Renal pelvis (tissue), 12 donors: ENCODE measurements at places on chromosomes 3 and 15. TPM values are rescaled to one million over a fixed set of nuclear protein-coding genes. Genes with fewer than 3 reads are reported as not detected.

DNA sequence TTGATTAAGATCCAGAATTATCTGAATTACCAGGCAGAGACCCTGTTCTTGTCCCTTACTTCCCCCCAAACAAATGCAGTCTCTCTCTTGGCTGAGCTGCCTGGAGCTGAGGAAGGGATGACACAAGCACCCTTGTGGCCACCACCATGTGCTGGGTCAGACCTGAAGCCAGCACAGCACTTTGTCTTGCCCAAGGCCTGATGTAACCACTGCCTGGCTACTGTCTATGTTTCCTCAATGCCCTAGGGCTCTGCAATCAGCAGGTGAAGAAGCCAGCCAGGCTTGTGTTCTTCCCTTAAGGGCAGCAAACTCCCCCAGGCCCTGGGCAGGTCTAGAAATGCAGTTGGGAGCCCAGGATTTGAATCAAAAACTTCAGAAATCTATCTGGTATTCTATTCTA, 15.8 kb upstream of the CASR start:
- DNase-seq = no peak

GRCh38 chr3:168249550-168250414, 154.1 kb upstream of the GOLIM4 start:
- DNase-seq = peak; percentile 81

Gene NTRK3
- 9.1 TPM for polyA plus RNA-seq

DNA sequence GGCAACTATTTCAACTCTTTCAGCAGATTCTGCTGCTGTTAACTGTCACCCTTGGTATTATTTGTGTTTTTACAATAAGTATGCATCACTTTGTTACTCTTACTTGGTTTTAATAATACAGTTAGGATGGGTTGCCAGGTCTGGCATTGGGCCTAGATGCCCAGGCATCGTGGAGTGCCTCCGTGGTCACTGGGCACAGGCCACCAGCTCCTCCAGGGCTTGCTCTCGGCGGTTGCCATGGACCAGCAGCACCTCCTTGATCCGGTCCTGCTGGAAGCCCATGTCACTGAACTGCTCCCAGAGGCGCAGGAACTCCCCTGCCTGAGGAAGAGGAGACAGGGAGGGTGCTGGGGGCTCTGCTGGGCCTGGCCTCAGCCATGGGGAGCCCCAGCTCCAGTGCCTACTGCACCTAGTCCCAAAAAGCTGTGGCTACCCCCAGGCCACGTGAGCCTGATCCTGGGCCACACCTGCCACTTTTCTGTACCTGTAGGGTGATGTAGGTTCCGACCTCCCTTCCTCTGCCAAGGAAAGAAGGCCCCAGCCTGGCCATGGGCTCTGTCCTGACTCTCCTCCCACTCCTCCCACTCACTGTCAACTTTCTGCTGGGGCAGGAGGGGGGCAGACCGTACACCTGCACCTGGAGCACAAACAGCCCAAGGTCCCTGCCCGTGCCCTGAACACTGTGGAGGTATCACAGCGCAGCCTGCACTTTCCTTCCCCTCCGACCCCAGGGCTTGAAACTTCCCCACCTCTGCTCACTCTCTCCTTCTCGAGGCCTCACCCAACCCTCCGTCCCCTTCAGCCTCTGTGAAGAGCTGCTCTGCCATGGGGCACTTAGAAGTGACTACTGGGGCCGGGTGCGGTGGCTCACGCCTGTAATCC, 16.6 kb downstream of the KBTBD13 start:
- no peak for DNase-seq

- no peak for DNase-seq
These were observed 43.4 kb downstream of the SLCO2A1 start for GRCh38 chr3:133986311-133986710.

GRCh38 chr15:98610991-98611390, 37.3 kb upstream of the IGF1R start:
- no peak for DNase-seq

DNA sequence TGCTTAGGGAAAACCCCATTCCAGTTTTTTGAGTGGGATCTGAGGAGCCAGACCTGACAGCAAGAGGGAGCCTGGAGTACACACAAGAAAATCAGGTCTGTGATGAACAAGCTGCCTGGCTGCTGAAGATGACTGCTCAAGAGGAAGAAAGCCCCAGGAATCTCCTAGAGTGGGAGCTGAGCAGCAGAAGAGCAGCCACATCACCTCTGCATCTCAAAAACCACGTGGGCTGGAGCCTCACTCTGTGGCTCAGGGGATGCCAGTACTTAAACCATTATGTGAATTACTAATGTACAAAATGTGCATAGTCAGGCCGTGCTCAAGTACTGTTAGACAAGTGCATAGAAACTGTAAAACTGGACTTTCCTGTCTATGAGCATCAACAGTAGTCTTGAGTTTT, 52.4 kb downstream of the SLC9A9 start:
- no peak for DNase-seq

DNA sequence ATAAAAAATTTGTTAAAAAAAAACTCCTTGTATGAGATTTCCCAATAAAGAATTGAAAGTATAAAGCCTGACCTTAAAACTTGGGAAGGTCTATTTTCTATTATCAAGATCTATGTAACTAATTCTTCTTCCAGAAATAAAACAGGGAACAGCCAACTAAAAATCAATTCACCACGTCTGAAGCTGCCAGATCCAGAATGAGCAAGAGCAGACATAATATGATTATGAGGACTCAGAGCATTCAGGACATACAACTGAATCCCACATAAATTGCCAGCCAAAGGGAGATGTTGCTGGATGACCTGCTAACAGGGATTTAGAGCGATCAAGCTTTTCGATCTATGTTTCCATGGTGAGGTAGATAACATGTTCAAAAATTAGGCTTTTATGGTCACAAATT, 1151.3 kb upstream of the CADM2 start:
- DNase-seq = no peak

DNA sequence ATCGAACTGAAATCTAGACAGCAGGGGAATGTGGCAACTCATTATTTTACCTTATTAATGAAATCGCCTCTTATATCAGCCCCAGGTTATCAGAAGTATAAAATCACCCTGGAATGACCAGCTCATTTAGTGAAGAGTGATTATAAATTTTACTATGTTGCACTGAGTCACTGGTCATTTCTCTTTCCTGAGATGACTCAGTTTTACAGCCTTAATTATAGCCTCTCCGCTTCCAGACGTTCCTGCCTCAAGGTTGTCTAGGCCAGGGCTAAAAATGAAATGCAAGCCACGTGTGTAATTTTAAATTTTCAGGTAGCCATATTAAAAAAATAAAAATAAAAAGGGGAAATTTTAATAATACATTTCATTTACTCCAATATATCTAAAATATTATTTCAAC, 33.3 kb downstream of the DET1 start:
- DNase-seq = no peak

GRCh38 chr3:77234004-77234403, 194.1 kb downstream of the ROBO2 start:
- no peak for DNase-seq

- no peak for DNase-seq
These were observed 25.0 kb upstream of the ACAP2 start for GRCh38 chr3:195467641-195468390.
